Aorta (tissue), 5 donors: ENCODE measurements at places on chromosomes 12 and 14. TPM values are rescaled to one million over a fixed set of nuclear protein-coding genes. Genes with fewer than 3 reads are reported as not detected.

DDN gene
- not detected for total RNA-seq

OR6C75 gene
- not detected for total RNA-seq

TRIP11 gene
- 75.4 TPM for total RNA-seq

NUP107 gene
- 53.4 TPM for total RNA-seq

HOXC12 gene
- total RNA-seq: not detected

MANSC4 gene
- not detected for total RNA-seq

GRCh38 chr14:60632257-60632656 lies 17.0 kb downstream of the SIX1 start:
- H3K4me3 ChIP-seq: no peak overlapping the region
- H3K27ac ChIP-seq: no peak overlapping the region
- no peaks in the 10 kb centered on the region for H3K4me1 ChIP-seq
- H3K36me3 ChIP-seq: no peaks in the 10 kb centered on the region
- no peak for DNase-seq
- H3K27me3 ChIP-seq: no peaks in the 10 kb centered on the region

DNA sequence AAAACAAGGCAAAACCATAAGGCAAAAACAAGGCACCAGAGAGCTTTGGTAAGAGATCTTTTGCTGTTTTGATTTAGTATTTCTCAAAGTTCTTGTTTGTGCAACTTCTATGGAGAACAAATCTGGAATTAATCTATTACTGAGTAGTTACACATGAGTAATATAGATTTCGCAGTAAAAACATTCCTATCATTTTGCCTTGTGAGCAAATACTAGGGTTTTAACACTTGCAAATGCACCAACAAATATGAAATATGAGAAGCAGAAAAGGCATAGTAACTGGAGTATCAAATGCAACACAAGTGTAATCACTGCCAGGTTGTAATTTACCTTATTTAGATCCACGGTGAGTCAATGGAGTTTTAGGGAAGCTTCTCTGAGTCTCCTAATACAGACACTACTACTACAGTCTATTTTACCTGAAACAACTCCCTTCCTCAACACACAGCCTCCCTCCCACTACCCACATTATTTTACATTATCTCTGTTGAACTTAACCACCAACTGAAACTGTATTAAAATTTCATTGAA lies 324.1 kb downstream of the FLRT2 start:
- no peak overlapping the region for H3K4me3 ChIP-seq
- DNase-seq: no peak
- no peak overlapping the region for H3K27ac ChIP-seq
- no peaks in the 10 kb centered on the region for H3K4me1 ChIP-seq

DNA sequence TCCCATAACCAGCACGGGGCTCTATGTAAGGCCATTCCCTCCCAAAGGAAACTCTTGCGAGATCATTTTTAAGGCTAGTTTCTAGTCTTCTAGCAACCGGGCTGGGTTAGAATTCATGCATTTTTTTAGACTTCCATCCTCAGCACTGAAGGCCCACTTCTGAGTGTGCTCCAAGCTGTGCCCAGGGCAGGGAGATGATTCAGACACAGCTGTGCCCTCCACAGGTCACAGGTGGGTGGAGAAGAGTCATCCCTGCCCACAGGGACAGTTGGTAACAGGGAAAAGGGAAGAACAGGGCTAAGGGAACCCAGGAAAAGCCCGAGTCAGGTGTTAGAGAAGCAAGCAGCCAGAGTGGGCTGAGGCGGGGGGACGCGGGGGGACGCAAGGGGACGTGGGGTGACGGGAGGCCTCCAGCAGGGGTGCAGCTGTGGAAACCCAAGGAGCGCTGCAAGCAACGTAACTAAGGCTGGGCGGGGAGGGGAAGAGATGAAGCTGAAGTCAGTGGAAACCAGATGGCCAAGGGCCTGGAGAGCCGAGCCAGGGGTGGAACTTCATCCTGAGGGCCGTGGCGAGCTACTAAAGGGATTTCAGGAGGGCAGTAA lies 27.2 kb upstream of the PPP2R5C start:
- no peak overlapping the region for H3K27ac ChIP-seq
- H3K4me3 ChIP-seq: no peak overlapping the region
- DNase-seq: no peak
- no peaks in the 10 kb centered on the region for H3K4me1 ChIP-seq
- no peaks in the 10 kb centered on the region for H3K36me3 ChIP-seq

- H3K27me3 ChIP-seq: no peaks in the 10 kb centered on the region
- no peak for DNase-seq
- no peak overlapping the region for H3K27ac ChIP-seq
- H3K4me3 ChIP-seq: no peak overlapping the region
- no peaks in the 10 kb centered on the region for H3K4me1 ChIP-seq
- no peaks in the 10 kb centered on the region for H3K36me3 ChIP-seq
Observed at GRCh38 chr12:115672506-115673080, 604.9 kb downstream of the MED13L start.

- H3K27ac ChIP-seq: no peak overlapping the region
- no peaks in the 10 kb centered on the region for H3K36me3 ChIP-seq
- H3K4me3 ChIP-seq: no peak overlapping the region
- H3K4me1 ChIP-seq: no peaks in the 10 kb centered on the region
- DNase-seq: no peak
Observed at GRCh38 chr14:104350463-104351185, 212.2 kb downstream of the KIF26A start.

GRCh38 chr12:52391618-52392002 lies 6.2 kb upstream of the KRT84 start:
- no peaks in the 10 kb centered on the region for H3K4me1 ChIP-seq
- DNase-seq: peak; percentile 70
- no peaks in the 10 kb centered on the region for H3K27me3 ChIP-seq
- no peak overlapping the region for H3K4me3 ChIP-seq
- no peak overlapping the region for H3K27ac ChIP-seq

GRCh38 chr14:65471038-65471878 lies 58.7 kb downstream of the FUT8 start:
- H3K36me3 ChIP-seq: no peaks in the 10 kb centered on the region
- H3K4me3 ChIP-seq: no peak overlapping the region
- H3K27ac ChIP-seq: no peak overlapping the region
